LHCN-M2 (cell line): ENCODE measurements at places on chromosomes 13 and 19.

GRCh38 chr19:56692206-56692895, 20.8 kb upstream of the ZNF835 start:
- DNase-seq: peak; percentile 3

DNA sequence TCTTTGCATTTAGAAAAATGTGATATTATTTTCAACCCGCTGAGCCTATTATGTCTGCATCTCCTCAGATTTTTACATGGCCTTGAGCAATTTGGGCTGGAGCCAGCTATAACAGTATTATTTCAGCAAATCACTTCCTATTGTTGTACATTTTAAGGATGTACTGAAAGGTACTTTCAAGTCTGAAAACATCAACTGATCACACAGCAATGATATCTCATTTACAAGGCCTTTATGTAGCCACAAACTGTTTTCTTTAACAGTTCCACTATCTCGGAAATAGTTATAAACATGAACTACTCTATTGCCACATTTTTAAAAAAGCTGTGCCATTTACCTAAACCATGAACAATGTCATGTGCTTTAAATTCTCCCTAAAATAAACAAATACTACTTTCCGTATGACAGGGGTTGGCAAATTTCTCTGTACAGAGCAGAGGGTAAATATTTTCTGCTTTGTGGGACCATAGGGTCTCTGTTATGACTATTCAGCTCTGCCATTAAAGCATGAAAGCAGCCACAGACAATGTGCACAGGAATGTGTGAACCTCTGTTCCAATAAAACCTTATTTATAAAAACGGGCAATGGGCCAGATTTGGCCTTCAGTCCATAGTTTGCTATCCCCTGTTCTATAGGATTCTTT, 560.4 kb downstream of the GPC6 start:
- no peak for DNase-seq

DNA sequence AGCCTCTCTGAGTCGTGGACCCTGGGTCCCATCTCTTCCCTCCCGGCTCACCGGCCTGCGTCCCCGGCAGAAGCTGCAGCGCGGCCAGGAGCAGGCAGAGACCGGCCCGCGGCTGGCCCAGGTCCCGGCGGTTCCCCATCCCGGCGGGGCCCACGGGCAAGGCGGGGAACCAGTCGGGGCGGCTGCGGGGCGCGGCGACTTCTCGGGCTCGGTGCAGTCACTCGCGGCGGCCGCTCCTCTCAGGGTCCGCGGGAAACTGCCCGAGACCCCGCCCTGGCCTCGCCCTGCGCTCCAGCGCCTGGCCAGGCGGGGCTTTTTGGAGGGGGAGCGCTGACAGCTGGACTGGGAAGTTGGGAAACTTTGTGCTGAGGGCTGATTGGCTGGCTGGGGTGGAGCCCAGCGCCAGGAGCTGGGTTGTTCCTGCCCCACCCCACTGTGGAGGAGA, at the start of gene COL5A3:
COL5A3 (minus strand) TSS at position 258 of the 445 bp plus-strand sequence; CDS start at position 139, 119 bp downstream.
- no peak for DNase-seq

DNA sequence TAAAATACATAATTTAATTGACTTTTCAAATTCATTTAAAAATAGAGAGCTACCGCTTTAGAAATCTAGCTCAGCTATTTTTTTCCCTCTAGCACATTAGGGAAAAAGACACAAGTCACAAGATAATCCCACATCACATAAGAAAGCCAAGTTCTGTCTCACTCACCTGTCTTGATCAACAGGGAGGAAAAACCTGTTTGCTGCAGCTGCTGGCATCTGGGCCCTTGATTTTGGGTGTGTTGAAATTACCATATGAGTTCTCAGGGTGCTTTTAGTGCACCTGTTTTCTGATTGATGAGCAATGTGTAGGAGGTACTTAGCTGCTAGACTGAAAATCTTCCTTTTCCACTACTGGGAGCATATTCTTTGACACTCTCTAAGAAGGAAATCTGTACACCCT, 53.8 kb downstream of the ZDHHC20 start:
- no peak for DNase-seq

GRCh38 chr19:7676376-7676775, 514 bp upstream of the MCEMP1 start:
- no peak for DNase-seq

DNA sequence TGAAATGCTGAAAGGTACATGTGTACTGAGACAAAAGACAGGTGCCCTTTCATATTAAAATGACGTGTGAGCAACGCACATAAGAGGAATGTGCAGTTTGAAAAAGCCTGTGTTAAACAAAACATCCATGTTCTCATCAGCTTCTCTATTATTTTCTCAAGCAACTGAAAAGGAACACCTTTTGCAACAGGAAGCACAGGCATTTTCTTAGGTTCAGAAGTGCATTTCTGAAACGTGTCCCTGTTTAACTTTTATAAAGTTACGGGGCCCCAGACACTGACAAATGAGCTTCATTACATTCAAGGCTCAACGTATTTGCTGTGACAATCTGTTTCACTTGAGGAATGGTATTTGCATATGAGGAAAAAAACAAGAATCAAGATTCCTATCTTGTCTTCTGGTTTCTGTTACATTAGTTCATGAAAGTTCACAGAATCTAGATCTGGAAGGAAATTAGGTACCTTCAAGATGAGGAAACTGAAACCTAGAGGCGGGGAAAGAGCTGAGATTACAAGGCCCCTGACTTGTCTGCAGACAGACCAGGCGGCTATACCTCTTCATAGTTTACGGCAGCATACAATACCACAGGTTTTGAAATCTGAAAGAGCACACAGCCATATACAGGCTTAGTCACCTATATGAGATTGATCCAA, 431.7 kb downstream of the KLF12 start:
- DNase-seq: no peak

DNA sequence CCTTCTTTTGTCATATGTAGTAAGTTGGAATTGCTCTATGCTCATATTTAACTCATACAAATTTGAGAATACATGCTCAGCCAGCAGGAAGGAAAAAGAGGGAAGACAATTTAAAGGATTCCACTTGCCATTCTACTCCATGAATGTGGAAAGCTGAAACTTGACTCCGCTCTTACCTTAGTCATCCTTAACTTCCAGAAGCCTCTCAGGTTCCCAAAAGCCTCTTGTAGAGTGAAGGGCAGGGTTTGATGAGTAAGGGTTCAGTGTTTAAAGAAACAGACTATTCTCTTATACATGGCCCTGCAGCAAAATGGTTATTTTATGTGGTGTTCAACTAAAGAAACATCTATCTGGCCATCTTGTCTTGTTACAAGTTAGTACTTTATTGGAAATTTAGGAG, 27.1 kb downstream of the FAM124A start:
- DNase-seq: peak; percentile 5

- DNase-seq: no peak
Measured at GRCh38 chr13:50403311-50403710, 388.1 kb downstream of the KCNRG start.

DNA sequence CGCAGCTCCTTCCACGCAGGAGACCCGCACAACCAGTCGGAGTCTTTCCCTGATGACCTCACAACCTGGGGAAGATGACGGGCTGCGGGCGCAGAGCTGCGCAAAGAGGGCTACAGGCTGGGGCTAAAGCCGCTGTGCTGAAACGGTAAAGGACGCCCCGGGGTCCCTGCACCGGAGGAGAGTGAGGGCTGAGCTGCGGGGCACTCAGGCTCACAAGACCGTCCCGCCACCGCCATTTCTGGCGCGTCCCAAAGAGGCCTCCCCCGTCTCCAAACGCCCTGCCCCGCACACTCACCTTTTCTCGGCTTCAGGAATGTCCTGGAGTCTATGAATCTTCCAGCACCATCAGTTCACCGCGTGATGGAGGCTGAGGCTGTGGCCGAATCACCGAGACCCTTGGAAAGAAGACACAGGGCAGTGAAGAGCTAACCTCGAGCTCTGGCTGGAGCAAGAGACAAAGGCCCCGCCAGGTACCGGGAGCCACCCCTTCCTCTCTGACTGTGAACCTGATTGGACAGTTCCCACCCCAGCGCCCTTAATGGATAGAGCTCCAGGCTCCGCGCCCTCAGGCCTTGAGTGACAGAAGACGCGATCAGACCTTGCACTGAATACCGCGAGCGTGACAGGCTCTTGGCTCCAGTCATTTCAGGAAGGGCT, 41.8 kb upstream of the ZNF429 start:
- DNase-seq: no peak

GRCh38 chr19:34386645-34387445, 17.4 kb upstream of the PDCD2L start:
- no peak for DNase-seq

DNA sequence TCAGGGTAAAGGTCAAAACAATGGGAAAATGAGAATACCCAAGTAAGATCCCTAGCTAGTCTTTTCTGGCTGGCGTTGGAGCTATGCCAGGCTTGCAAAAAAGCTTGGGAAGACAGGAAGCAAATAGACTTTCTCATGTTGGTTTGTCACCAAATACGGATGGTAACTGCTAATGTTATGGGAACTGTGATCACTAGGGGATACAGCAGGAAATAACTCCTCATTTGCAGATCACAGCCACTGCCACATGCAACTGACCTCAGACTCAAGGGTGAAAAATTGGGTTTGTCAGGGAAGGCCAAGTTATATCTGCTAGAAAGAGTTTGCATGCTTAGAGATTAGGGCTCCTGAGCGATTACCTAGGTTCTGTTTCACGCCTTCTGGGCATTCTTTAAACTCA, 162.9 kb downstream of the NHLRC3 start:
- peak; percentile 1 for DNase-seq

DNA sequence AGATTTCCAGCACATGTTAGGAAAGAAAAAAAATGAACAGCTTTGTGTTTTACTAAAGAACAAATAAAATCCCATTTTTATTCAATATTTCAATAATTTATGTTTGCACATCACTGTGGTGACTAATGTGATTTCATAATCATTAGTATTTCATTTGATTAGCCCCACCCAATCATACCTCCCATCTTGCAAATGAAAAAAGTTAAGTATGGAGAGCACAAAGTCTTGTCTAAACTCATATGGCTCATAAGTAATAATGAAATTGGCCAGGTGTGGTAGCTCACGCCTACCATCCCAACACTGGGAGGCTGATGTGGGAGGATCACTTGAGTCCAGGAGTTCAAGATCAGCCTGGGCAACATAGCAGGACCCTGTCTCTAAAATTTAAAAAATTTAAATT, 3.8 kb downstream of the ZNF490 start:
- no peak for DNase-seq

DNA sequence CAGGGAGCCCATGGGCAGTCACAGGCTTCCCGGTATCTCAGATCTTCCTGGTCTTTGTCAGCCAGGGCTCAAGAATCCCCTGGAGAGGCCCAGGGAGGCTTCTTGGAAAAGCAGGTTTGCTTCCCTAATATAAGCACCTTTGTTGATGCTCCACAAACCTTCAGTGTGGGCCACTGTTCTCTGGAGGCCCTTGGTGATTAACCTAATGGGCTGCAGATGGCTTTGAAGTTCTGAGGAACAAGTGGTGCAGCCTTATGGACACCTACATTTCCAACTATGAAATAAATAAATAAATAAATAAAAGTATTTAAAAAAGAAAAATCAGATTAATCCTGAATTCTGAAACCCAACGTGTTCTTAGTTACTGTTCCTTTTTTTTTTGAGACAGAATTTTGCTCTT, at the start of gene BSPH1:
BSPH1 (minus strand) TSS at position 101 of the 400 bp plus-strand sequence; CDS start at position 12, 89 bp downstream.
- no peak for DNase-seq

GRCh38 chr19:40609561-40610395, 8.6 kb downstream of the LTBP4 start:
- peak; percentile 74 for DNase-seq

DNA sequence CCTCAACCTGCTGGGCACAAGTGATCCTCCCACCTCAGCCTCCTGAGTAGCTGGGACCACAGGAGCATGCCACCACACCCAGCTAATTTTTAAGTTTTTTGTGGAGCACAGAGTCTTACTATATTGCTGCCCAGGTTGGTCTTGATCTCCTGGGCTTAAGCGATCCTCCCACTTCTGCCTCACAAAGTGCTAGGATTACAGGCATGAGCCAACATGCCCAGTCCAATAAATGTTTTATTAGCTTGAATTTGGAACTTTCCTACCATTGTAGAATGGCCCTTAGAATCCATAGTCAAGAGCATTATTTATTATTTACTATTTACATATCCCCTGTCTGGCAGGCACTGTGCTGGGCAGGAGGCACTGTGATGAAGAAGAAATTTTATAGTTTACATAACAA, 39.6 kb upstream of the CLDN10 start:
- no peak for DNase-seq

- DNase-seq: no peak
Measured at GRCh38 chr13:31350560-31350959, 150.8 kb downstream of the B3GLCT start.

DNA sequence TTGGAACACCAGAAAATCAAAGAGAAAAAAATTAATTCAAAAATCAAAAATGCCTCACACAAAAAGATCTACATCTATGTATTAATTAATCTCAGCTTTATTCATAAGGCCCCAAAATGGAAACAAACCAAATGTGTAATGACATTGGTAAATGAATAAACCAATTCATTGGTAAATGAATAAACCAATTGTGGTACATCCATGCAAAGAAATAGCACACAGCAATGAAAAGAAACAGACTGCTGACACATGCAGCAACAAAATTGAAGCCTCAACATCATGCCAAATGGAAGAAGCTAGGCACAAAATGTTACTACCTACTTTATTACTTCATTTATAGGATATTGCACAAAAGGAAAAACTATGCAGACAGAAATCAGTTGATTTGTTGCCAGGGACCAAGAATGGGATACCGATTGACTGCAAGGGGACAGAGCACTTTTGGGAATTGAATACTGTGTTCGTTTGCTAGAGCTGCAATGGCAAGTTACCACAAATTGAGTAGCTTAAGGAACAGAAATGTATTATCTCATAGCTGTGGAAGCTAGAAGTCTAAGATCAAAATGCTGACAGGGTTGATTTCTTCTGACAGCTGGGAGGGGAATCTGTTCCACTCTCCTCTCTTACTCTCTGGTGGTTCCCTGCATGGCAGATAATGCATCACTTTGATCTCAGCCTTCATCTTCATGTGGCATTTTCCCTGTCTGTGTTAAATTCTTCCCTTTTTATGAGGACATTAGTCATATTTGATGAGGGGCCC, 252.8 kb downstream of the RFC3 start:
- DNase-seq: peak; percentile 74

- DNase-seq: no peak
Measured at GRCh38 chr19:39596911-39597310, 5.4 kb upstream of the LGALS13 start.

DNA sequence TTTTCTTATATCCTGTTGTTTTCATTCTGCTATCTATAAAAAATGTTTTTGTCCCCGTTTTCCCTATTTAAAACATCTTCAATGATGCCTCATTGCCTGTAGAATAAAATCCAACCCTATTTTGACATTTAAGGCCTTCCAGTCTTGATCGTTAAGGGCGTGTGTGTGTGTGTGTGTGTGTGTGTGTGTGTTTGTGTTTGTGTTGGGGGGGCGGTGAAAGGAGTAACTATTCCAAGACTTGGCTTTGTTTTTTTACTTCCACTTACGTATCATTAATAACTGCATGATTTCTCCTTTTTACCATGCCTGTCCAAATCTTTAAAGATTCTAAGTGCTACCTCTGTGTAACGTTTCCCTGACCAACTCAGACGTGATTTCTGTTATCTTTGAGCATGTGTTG, 784 bp downstream of the PIBF1 start:
- peak; percentile 25 for DNase-seq

- DNase-seq: no peak
Measured at GRCh38 chr13:96403651-96404050, 313.7 kb downstream of the HS6ST3 start.

GRCh38 chr13:78478183-78478582, 125.2 kb downstream of the POU4F1 start:
- DNase-seq: no peak

GRCh38 chr13:110410000-110410399, 102.9 kb downstream of the COL4A2 start:
- DNase-seq: no peak

GRCh38 chr19:21568816-21569493, 63.6 kb downstream of the ZNF429 start:
- DNase-seq: no peak

GRCh38 chr13:70894258-70894657, 786.0 kb upstream of the KLHL1 start:
- no peak for DNase-seq
